ENCODE measurements at places on chromosomes 2 and 18.

- no peak for DNase-seq
These were observed at the start of gene CPLX4 for GRCh38 chr18:59318460-59319050. Gene CPLX4, minus strand, starts transcription at chr18:59318649. Its CDS starts 187 bp downstream, at chr18:59318462.

DNA sequence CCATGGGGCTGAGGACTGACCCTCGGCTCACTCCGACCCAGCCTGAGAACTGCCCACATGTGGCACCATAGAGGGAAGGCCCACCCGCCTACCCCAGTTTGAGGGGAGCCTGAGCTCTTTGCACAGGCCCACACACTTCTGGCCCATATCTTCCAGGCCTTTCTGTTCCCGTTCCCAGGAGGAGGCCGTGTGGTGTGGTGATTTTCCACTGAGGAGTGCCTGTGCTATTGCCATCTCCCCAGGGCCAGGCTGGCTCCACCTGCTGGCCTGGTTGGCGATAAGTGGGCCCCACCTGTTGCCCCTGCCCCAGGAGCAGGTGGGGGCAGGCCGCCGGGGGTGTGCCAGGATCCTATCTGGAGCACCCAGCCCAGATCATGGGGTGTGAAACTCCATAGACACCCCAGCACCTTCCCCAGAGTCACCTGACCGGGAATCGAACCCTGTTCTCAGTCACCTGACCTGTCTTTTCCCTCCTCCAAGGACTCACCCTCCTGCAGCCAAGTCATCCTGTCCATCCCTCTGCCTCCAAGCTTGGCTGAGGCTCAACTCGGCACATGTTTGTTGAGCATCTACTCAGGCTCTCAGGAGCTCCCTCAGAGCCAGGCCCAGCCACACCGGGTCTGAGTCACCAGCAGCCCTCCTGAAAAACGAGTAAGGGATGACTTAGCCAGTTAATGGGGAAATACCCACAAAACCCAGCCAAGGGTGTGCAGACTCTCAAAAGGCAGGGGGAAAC is 120.1 kb downstream of the CYP26B1 start:
- no peak for DNase-seq

DNA sequence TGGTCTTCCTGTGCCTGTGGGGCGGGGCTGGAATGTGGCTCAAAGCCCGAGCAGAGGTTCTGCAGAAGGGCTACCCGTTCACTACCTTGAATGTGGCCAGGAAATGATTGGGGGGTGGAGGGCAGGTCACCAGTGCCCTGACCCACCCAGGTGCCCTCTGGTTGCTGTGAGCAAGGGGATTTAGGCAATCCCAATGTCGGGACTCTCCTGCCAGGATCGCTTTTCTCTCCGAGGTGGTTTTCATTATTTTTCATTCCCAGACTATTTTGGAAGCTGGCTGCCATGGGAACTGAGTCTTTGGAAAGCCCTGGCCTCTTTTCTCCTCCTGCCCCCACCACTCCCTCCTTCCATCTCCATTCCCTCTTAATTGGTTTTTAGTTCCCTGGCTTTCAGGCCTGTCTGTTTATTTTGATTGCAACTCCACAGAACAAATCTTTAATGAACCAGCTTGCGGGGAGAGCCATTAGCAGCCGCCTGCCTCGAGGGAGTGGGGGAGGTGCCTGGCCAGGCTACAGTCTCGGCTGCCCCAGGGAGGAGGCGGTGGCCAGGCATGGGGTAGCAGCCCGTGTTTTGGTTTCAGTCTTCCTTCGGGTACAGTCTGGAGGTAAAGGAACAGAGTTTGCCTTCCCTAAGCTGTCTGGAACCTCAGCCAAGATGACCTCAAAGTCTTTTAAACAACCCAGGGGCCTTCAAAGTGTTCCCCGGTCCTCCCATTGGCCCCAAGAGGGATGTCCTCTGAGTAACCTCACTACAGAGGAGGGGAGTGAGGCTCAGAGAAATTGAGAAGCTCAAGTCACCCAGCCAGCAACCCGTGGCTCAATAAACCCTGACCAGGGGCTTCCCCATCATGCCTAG is 114.4 kb upstream of the HAAO start:
- peak; percentile 48 for DNase-seq

- DNase-seq = no peak
These were observed 172.7 kb upstream of the NOL4 start for GRCh38 chr18:34397286-34397896.

DNA sequence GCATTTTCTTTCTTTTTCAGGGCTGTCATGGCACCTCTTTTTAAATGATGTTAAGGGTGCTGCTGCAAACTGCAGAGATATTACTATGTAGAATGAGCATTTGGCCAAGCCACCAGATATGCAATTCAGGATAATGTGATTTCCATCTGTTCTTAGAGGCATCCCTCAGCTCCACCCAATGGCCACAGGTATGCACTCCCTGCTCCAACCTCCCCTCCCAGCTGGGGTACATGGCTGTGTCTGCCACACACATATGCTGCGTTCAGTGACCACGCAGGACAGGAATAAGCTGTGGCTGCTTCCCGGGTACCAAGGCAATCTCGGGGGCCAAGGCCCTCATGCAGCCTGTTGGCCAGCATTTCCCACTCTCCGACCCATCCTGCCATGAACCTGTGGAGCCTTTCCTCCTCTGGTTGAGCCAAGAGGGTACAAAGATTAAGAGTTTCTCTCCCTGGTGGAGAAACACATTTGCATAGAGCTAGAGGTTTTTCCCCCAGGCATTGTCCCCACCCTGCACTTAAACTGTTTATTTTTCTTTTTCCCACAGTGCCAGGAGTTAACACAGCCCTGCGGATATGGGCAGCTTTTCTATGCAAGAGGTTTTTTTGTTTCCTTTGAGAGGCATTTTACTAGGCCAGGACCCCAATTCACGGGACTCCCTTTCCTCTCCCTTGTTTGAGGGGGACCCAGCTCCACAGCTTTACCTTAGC is 147.0 kb downstream of the GCA start:
- DNase-seq = no peak

DNA sequence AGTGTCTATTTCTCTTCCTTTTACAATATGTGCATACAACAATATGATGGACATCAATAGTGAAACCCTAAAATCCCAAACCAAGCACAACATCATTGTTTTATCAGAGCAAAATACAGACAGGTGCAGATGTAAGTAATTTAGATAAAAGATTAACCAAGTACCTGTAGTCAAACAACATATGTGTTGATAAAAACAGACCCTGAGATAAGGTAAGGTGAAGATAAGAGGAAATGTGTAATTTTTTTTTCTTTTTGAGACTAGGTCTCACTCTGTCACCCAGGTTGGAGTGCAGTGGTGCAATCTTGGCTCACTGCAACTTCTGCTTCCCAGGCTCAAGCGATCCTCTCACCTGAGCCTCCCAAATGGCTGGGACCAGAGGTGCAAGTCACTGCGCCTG is 589.8 kb downstream of the PLCL1 start:
- no peak for DNase-seq

- no peak for DNase-seq
These were observed 275.3 kb upstream of the UBE2E3 start for GRCh38 chr2:180705122-180705521.

GRCh38 chr2:40041422-40042382 is 262.6 kb upstream of the THUMPD2 start:
- DNase-seq = no peak

DNA sequence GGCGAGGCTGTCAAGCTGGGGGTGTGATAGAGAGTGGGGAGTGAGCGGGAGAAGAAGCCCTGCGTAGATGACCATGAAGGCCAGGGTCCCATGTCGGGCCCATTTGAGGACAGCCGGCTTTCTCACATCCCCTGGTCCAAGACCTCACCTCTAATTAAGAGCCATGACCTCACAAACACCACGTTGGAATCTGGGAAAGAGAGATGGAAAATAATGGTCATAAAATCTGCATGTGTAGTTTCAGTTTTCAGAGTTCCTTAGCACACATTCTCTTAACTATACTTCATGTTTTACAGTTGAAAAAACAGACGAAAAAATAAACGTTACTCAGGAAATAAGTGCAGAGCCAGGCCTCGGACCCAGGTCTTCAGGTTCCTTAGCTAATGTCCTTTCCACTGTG is 244.8 kb upstream of the SIX2 start:
- no peak for DNase-seq

DNA sequence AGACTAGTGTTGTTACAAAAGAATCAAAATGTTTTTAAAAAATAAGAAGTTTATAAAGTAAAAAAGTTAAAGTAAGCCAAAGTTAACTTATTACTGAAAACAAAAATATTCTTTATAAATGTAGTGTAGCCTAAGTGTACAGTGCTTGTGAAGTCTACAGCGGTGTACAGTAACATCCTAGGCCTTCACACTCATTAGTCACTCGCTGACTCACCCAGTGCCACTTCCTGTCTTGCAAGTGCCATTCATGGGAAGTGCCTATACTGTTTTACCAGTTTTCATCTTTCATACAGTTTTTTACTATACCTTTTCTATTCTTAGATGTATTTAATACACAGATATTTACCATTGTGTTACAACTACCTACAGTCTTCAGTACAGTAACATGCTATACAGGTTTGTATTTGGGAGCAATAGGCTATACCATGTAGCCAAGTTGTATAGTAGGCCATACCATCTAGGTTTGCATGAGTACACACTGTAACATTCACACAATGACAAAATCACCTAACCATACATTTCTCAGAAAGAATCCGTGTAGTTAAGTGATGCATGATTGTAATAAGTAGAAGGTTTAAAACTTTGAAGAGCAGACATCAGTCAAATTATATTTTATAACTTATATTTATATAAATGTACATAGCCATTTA is 13.4 kb downstream of the SERPINB7 start:
- DNase-seq = no peak

DNA sequence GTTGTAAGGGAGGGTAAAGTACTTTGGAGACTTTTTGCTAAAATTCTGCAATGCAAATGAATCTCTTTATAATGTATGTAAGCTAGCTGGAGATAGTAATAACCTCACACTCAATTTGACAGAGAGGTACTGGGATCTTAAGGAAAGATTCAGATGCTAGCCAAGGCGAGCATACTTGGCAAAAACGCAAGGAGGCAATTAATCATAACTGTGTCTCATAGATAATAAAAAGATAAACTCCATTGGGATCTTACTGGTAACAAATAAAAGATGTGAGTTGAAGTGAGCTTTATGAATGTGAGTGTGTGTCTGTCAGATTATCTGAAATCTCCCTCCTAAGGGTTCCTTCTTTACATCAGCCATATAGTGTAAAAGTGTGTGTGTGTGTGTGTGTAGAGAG is 533.0 kb downstream of the TMX3 start:
- DNase-seq = no peak

GRCh38 chr2:128793404-128793803 is 474.7 kb upstream of the HS6ST1 start:
- no peak for DNase-seq

- DNase-seq = no peak
These were observed 336.5 kb upstream of the MMADHC start for GRCh38 chr2:149924028-149924427.

- DNase-seq = no peak
These were observed 80.8 kb upstream of the COL5A2 start for GRCh38 chr2:189260361-189260814.

DNA sequence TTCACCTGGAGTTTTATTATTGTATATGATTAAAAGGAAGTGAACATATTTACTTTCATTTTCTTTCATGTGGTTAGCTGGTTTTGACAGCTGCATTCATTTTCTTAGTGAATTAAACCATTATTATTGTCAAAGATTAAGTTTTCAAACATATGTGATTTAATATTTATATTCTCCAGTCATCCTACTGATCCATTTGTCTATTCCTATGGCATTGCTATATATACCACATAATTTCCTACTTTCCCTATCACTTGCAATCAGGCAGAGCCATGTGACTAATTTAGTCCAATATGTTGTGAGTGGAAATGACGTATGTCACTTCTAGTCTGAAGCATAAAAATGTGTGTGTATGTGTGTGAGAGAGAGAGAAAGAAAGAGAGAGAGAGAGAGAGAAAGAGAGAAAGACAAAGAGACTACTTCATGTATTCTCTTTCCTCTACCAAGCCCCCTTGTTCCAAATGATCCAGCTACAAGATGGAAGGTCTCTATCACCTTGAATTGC is 12.0 kb upstream of the TACR1 start:
- DNase-seq = no peak

DNA sequence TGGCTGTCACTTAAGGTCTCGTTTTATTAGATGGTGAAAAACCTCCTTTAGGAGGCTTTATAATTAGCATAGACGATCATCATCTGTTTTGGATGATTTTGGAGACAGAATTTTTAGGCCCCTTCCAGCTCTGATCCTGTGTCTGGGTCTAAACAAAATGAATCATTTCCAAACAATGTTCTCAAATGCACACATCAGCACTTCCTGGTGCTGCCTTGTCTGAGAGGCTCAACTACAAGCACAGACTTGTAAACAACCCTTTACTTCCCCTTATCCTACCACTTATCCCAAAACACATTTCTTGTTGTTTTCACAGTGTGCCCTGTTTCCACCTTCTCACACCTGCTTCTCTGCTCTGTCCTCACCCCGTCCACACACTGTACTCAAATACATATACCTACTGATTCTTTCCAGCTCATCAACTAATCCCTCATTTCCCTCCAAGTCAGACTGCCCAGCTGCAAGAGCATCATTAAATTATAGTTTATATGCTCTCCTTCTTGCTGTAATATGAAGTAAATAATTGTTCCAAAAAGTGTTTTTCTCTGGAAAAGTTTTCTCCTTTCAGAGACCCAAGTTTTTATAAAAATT is 71.2 kb upstream of the COL3A1 start:
- DNase-seq = no peak

DNA sequence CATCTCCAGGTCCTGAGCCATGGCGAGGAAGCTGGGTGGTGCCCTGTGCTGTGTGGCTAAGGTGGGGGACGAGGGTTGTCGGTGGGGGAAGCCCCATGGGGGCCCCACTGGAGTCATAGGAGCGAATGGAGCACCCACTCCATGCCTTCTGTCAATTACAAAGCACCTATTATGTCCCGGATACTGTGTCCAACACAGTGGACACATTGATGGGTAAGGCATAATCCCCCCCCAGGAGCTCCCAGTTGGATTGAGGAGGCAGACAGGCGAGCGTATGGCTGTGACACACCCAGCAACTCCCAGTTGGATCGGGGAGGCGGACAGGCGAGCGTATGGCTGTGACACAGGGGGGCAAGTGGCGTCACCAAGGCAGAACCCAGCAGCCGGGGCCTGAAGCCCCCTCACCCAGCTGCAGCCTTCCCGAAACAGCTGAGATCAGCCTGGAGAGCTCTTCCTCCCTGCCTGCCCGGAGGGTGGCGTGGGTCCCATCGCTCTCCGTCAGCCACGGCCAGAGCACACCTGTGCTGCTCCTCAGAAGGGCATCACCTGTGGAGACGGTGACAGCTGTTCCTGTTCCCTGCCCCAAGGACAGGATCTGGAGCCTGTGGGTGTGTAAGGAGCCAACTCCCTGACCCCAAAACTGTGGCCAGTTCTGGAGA is 69.6 kb downstream of the HPCAL1 start:
- no peak for DNase-seq

GRCh38 chr2:77155511-77155910 is 366.7 kb downstream of the LRRTM4 start:
- DNase-seq = no peak

GRCh38 chr2:156803243-156803642 is 367.1 kb downstream of the GPD2 start:
- DNase-seq = no peak

Data from amygdala (tissue), 56 donors.